Osteoblast (primary cell): ENCODE measurements at places on chromosomes 12 and 14. TPM values are rescaled to one million over a fixed set of nuclear protein-coding genes. Genes with fewer than 3 reads are reported as not detected.
A peak's percentile ranks its signal among the peaks of the same experiment; 100 is the strongest.

GRCh38 chr12:124548854-124549378 is 18.5 kb downstream of the NCOR2 start:
- peak; percentile 85 for DNase-seq
- H3K4me3 ChIP-seq: no peak overlapping the region
- H3K36me3 ChIP-seq: no peaks in the 10 kb centered on the region
- peak overlapping the region; percentile 60 for H3K27ac ChIP-seq
- no peaks in the 10 kb centered on the region for H3K27me3 ChIP-seq

DNA sequence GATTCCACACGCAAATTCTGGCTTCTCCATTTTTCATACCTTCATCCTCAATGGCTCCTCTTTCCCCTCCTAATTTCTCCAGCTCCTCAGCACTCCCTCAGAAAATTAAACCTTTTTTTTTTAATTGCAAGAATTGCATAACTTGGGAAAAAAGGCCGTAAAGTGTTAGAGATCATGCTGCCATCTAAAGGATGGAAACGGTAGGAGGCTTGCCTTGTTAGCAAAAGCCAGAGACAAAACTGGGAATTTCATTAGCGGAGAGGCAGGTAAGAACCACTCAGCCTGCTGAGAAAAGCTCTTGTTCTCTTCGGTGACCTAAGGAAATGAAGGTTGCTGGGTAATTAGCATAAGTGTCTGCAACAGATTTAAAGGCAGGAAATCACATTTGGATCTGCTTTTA is 204.3 kb downstream of the AEBP2 start:
- no peaks in the 10 kb centered on the region for H3K27me3 ChIP-seq
- H3K27ac ChIP-seq: no peak overlapping the region
- peaks cover 3% of the 10 kb centered on the region for H3K4me1 ChIP-seq
- H3K36me3 ChIP-seq: no peaks in the 10 kb centered on the region
- no peak overlapping the region for H3K4me3 ChIP-seq
- peak; percentile 83 for DNase-seq

The OTX2 gene
- not detected in 2 replicates for total RNA-seq

The CD27 gene
- not detected in 2 replicates for total RNA-seq

The TAS2R14 gene
- 5.9 and 7.2 TPM in 2 replicates for total RNA-seq

DNA sequence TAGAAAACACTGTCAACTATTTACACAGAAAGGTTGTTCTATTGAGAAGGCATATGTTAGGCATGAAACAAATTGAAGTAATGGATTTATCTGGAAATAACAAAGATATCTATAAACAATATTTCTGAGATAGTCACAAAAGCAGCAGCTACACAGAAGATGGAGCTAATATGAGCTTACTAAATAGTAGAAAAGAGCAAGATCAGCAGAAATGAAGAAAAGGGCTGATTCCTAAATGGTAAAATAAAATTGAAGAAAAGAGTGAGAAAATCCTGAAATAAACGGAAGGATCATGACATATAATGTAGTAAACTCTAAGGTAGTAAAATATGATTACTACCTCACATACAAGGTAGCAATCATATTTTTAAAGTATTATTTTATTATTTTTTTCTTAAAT is 1263.9 kb downstream of the FSCB start:
- no peaks in the 10 kb centered on the region for H3K4me1 ChIP-seq
- H3K27ac ChIP-seq: no peak overlapping the region
- no peak for DNase-seq
- no peak overlapping the region for H3K4me3 ChIP-seq
- H3K27me3 ChIP-seq: no peaks in the 10 kb centered on the region
- no peaks in the 10 kb centered on the region for H3K36me3 ChIP-seq

GRCh38 chr12:20596061-20596460 is 99.1 kb upstream of the SLCO1C1 start:
- no peaks in the 10 kb centered on the region for H3K27me3 ChIP-seq
- no peak overlapping the region for H3K4me3 ChIP-seq
- no peaks in the 10 kb centered on the region for H3K36me3 ChIP-seq

GRCh38 chr12:103773109-103773910 is 67.7 kb downstream of the NT5DC3 start:
- H3K27ac ChIP-seq: no peak overlapping the region
- no peak overlapping the region for H3K4me3 ChIP-seq
- peaks cover 18% of the 10 kb centered on the region for H3K36me3 ChIP-seq

The TNFAIP2 gene
- total RNA-seq: 41.3 and 60.1 TPM in 2 replicates

GRCh38 chr12:130013771-130014484 is 110.1 kb upstream of the TMEM132D start:
- H3K4me3 ChIP-seq: no peak overlapping the region
- DNase-seq: peak; percentile 90
- H3K27me3 ChIP-seq: no peaks in the 10 kb centered on the region
- no peaks in the 10 kb centered on the region for H3K36me3 ChIP-seq
- no peaks in the 10 kb centered on the region for H3K4me1 ChIP-seq

The GARIN6 gene
- total RNA-seq: not detected in 2 replicates

The CALCOCO1 gene
- 167 and 174 TPM in 2 replicates for total RNA-seq

- no peaks in the 10 kb centered on the region for H3K27me3 ChIP-seq
- no peak for DNase-seq
- no peak overlapping the region for H3K4me3 ChIP-seq
- H3K36me3 ChIP-seq: no peaks in the 10 kb centered on the region
- no peaks in the 10 kb centered on the region for H3K4me1 ChIP-seq
Measured at GRCh38 chr12:12582193-12582881, 19.7 kb upstream of the DUSP16 start.

The MAPK1IP1L gene
- total RNA-seq: 37.4 and 42.0 TPM in 2 replicates

DNA sequence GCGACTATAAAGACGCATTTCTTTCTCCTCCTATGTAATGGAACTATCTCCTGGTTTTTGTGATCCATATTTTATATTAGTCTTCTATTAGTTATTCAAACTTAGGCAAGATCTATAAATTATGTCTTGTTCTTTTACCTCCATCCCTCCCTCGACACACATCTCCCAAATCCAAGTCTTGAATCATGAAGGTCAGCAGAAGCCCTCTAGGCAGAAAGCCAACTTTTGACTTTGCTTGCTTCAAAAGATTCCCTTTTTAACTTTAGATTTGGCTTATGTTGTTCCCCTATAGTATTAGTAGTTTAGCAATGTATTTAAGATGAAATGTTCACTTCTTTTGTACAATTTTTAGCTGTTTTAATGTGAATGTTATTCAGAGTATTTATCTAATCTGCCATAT is 689.8 kb downstream of the SLC6A15 start:
- DNase-seq: no peak
- H3K27me3 ChIP-seq: no peaks in the 10 kb centered on the region
- H3K36me3 ChIP-seq: no peaks in the 10 kb centered on the region
- H3K27ac ChIP-seq: no peak overlapping the region
- no peak overlapping the region for H3K4me3 ChIP-seq

GRCh38 chr14:89889626-89890025 is 64.9 kb downstream of the EFCAB11 start:
- no peaks in the 10 kb centered on the region for H3K4me1 ChIP-seq
- H3K27me3 ChIP-seq: no peaks in the 10 kb centered on the region
- no peak overlapping the region for H3K27ac ChIP-seq

DNA sequence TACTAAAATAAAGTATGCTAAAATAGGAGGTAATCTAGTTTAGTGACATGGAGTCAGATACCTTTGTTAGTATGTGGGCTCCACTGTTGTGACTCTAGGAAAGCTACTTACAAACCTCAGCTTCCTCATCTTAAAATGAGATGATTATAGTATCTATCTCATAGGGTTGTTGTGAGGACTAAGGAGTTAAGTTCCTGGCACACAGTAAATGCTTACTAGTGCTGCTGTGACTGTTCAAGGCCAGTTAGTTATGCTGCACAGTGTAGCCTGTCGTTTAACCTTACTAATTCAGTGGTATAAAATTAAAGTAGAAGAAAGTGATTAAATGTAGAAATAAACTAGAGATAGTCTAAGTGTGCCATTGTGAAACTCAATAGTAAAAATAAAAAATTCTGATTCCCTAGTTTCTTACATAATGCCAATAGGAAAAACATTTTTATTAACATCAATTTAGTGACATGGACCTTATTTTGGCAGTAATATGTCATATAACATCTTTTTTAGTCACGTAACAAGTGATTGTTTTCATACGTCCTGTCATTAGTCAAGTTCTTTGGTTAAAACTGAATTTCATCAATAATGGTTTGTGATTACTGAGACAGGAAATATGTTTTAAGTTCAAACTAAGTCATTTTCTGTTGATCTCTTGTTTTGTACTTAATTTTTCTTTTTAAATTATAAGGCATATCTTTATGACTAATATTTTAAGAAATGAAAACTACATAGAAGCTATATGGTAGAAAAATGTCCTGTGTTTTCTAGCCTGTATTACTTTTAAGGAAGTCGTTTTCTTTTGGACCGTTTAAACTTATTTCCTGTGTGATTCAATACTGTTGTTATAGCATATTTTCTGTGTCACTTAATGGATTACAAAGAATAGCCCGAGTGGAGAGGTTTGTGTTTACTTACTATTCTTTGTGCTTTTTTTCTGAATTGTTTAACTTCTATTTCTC is 74.0 kb downstream of the PCNX1 start:
- DNase-seq: peak; percentile 89
- no peaks in the 10 kb centered on the region for H3K27me3 ChIP-seq
- peaks cover 9% of the 10 kb centered on the region for H3K4me1 ChIP-seq
- peaks cover 21% of the 10 kb centered on the region for H3K36me3 ChIP-seq
- H3K4me3 ChIP-seq: no peak overlapping the region

The SLCO1C1 gene
- 0.36 TPM in 1 of 2 replicates, not detected in the other for total RNA-seq

The CCNB1IP1 gene
- total RNA-seq: 42.7 and 45.4 TPM in 2 replicates

DNA sequence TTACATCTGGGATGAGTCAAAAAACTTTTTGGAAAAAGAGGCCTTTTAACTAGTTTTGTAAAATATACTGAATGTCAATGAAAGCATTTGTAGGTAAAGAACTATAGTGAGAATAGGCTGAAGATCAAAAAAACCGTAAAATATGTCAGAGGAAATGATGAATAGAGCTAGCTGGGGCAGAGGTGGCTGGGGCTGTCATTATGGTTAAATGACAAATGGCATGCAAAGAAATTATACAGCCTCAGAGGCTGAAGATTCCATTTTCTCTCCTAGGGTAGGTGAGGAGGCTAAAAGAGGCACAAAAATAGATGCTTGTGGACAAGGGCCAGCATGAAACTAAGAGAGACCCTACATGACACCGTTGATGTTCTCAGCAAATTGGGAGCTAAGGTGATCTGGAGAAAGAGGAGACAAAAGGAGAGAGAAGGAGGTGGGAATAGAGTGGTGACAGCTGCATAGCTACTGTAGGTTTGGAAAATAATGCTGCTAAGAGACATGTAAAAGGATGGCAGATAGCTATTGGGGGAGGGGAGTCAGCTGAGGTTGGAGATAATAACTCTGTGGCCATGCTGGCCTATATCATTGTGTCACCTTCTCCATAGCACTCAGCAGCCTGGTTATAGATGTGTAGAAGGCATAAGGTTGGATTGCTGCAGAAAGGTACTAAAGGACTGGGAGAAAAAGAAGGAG is 63.8 kb downstream of the ABCC9 start:
- no peak overlapping the region for H3K4me3 ChIP-seq
- H3K27ac ChIP-seq: no peak overlapping the region
- no peak for DNase-seq
- no peaks in the 10 kb centered on the region for H3K36me3 ChIP-seq
- H3K27me3 ChIP-seq: no peaks in the 10 kb centered on the region
- H3K4me1 ChIP-seq: no peaks in the 10 kb centered on the region

GRCh38 chr14:77458249-77458950 is 507 bp downstream of the AHSA1 start:
- no peak for DNase-seq
- peak overlapping the region; percentile 82 for H3K27ac ChIP-seq
- H3K4me1 ChIP-seq: peaks cover 20% of the 10 kb centered on the region
- peak overlapping the region; percentile 85 for H3K4me3 ChIP-seq
- no peaks in the 10 kb centered on the region for H3K27me3 ChIP-seq

DNA sequence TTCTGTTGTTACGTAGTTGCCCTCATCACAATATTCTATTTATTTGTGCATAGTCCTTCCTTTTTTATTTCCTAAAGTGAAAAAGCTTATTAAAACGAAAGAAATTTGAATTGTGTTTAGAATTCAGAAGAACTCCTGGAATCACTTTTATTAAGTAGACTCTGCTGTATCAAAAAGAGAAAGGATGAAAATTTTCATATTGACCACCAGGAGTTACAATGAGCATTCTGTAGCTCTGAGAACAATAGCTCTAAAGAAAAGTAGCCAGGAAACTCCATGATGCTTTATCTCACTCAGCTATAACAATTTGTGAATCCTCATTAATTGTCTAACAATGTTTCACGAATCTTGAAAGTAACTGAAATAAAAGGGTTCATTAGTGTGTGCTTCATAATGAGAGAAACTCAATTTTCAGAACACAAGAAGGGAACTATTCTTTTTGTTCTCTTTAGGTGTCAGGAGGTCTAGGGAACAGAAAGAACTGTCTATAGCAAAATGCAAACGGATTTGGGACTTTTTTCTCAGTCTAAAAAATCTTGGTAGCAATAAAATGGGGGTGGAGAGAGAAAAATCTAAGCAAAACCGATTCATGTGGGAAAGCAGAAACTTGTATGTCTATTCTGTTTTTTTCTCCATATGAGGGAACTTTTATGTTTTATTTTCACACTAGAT is 19.3 kb downstream of the ASCL1 start:
- no peak overlapping the region for H3K27ac ChIP-seq
- no peaks in the 10 kb centered on the region for H3K36me3 ChIP-seq
- H3K4me1 ChIP-seq: no peaks in the 10 kb centered on the region
- no peak for DNase-seq

The KCNC2 gene
- not detected in 2 replicates for total RNA-seq

The ACADS gene
- total RNA-seq: 10.5 and 12.7 TPM in 2 replicates

GRCh38 chr14:100618318-100618693 is 31.1 kb upstream of the BEGAIN start:
- no peak overlapping the region for H3K4me3 ChIP-seq
- DNase-seq: peak; percentile 48
- peaks cover 7% of the 10 kb centered on the region for H3K4me1 ChIP-seq
- peaks cover 54% of the 10 kb centered on the region for H3K27me3 ChIP-seq

The POLE2 gene
- 4.4 and 6.2 TPM in 2 replicates for total RNA-seq

- H3K4me1 ChIP-seq: no peaks in the 10 kb centered on the region
- no peak overlapping the region for H3K27ac ChIP-seq
- DNase-seq: peak; percentile 86
- no peaks in the 10 kb centered on the region for H3K36me3 ChIP-seq
Measured at GRCh38 chr14:32934073-32934880, 4.4 kb upstream of the NPAS3 start.

DNA sequence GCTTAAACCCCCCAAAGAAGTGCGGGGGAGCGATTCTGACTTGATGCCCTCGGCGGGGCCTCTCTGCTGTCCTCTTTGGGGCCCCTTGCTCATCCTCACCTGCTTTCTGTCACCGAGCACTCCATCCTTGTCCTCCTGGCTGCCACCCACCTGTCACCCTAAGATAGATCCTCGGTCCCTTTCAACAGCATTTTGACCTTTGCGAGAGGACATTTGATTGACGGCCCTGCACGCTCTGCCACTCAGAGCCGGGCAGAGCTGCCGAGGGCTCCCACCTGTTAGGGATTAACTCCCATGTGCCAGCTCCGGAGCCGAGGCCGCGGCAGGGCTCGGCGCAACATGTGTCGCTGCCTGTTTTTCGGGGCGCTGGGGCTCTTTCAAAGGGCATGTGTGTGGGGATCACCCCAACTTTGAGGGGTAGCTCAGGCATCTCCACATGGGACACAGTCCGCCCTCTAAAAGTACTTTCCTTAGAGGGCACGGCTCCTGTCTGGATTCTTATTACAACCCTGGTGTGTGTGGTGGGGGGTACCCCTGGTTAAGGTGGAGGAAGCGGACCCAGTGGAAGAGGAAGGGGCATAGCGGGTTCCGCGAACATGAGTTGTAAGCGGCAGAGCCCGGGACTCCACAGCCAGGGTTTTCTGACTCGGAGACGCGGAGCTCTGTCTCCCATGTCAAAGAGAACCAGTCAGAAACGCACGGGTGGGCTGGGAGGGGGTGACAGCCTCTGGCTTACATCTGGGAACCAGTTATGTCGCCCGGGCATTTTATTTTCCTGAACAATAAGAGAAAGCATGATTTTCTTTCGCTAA is 811 bp upstream of the MEG3 start:
- peak overlapping the region; percentile 60 for H3K27ac ChIP-seq
- peaks cover 15% of the 10 kb centered on the region for H3K36me3 ChIP-seq
